Daoy (cell line): ENCODE measurements at places on chromosomes 7 and 10. TPM values are rescaled to one million over a fixed set of nuclear protein-coding genes. Genes with fewer than 3 reads are reported as not detected.
A peak's percentile ranks its signal among the peaks of the same experiment; 100 is the strongest.

GPR146 gene
- 0.17 and 1.1 TPM in 2 replicates for total RNA-seq

TEX47 gene
- not detected in 2 replicates for total RNA-seq

PDAP1 gene
- total RNA-seq = 263 and 279 TPM in 2 replicates

PAPOLB gene
- not detected in 2 replicates for total RNA-seq

CHAT gene
- total RNA-seq = not detected in 2 replicates

TNS3 gene
- 58.3 and 58.4 TPM in 2 replicates for total RNA-seq

OR6B1 gene
- total RNA-seq = not detected in 2 replicates

ABCC2 gene
- 0.80 and 1.9 TPM in 2 replicates for total RNA-seq

GRCh38 chr10:61078542-61079275 is 134.7 kb upstream of the RHOBTB1 start:
- no peak for DNase-seq

- no peak for DNase-seq
Measured at GRCh38 chr7:157494506-157495176, 157.8 kb downstream of the DNAJB6 start.

DNA sequence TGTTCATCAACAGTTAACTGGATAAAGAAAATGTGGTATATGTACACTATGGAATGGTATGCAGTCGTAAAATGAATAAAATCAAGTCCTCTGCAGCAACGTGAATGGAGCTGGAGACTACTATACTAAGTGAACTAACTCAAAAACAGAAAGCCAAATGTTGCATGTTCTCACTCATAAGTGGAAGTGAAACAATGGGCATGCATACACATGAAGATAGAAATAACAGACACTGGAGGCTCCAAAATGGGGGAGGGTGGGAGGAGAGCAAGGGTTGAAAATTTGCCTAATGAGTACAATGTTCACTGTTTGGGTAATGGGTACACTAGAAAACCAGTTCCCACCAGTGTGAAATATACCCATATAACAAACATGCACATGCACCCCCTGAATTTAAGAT is 179.5 kb downstream of the ZWINT start:
- no peak for DNase-seq

- no peak for DNase-seq
Measured at GRCh38 chr7:131203291-131203976, 124.2 kb upstream of the MKLN1 start.

- no peak for DNase-seq
Measured at GRCh38 chr10:22723343-22723779, 9.0 kb upstream of the PIP4K2A start.

DNA sequence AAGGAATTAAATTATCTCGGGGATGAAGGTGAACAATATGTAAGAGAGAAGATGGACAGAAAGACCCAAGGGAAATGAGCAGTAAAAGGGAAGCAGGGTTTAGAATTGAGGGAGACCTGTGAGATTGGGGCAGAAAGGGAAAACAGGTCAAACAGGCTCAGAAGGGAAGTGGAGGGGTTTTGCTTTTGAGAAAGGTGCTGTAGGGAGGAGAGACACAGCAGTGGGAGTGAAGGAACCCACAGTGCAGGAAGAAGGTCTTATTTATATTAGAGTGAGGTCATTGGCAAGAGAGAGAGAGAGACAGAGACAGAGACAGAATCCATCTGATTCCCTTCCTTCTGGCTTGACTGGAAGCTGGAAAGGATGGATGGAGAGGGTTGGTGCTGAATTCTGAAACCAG is 3.5 kb upstream of the TCAF1 start:
- no peak for DNase-seq

GRCh38 chr10:131776496-131776895 is 124.3 kb upstream of the PPP2R2D start:
- DNase-seq = no peak

DNA sequence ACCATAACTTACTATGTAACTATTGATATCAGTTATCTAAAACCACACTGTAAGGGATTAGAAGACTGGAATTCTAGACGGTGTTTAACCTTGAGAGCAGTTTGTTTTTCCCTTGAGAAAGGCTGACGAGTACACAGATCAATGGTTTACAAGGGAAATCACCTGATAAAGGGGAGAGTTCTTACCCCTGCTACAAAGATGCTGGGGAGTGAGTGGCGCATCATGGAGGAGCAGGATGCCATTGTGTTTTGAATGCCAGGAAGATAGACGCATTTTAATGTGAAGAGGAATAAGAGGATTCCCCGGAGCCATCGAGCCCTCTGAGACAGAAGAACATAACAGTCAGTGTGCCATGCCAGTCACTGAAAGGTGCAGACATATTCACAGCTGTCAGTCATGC is 145.2 kb downstream of the PKD1L1 start:
- DNase-seq = no peak

- DNase-seq = no peak
Measured at GRCh38 chr7:29463504-29464158, 100.0 kb upstream of the PRR15 start.

- no peak for DNase-seq
Measured at GRCh38 chr10:86365346-86366032, 1.1 kb downstream of the GRID1 start.

DNA sequence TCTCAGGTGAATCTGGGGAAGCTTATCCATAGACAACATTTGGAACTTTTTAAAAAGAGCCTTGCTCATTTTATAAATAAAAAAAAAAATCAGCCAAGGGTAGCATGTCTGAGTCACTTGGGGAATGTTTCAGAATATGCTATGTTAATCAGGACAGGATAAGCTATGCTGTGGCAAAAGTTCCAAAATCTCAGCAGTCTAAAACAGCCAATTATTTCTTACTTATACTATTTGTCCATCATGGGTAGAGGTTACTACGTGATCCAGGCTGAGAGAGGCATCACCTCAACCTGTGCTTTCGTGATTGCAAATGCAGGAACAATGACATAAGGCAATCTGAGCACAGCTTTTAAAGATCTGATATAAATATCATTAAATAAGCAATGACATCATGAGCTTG is 6.5 kb downstream of the SLC13A1 start:
- DNase-seq = no peak

GRCh38 chr10:124989526-124989925 is 47.6 kb downstream of the ZRANB1 start:
- no peak for DNase-seq

DNA sequence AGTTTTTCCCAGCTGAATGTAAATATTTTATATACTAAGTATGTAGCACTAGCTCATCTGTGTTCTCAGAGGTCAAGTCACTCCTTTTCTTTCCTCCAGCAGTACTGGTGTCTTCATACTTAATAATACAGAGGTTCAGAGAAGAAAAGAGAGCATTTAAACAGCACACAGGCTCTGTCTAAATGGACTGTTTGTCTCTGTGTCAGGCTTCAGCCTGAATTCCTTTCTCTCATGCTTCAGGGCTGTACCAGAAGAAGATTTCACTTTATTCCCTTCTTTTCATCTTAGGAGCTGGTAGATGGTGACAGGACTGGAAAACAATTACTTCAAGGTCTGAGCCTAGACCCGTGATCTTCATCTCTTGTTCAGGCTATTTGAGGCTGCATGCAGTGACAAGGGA is 51.4 kb upstream of the LYZL2 start:
- DNase-seq = no peak

DNA sequence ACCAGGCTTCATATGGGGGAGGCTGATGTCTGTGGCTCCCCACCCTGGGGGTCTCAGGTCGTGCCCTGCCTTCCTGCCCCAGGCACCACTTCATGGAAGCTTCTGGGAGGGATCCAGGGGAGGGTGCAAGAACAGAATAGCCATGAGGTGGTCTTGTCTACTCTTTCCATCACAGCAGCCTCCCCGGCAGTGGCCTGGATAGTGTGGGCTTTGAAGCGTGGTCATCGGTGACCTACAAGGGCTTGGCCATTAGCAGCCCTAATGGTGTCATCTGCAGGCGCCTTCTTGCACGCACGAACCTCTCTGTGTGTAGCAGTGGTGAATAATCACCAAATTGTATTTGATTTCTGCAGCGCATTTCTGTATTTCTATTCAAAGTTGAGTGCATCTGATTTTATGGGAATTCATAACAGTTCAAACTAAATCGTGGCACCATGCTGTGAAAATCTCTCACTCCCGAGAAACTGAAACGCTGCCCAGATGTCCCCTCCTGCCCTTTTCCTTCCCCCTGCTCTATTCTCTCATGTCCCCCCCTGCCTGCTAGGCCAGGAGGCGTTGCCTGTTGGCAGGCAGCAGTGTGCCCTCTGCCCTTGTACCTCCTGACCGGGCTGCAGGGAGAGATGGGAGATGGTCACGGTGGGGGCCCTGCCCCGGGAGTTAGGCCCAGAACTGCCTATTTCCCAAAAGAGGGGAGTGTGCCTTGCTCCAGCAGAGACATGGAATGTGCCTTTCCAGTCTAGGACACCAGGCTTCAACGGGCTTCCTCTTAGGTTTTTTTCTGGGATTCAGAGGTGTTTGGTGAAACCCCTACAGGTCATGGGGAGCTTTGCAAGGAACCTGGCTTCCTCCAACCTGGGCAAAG is 34.8 kb downstream of the CDH23 start:
- no peak for DNase-seq

DNA sequence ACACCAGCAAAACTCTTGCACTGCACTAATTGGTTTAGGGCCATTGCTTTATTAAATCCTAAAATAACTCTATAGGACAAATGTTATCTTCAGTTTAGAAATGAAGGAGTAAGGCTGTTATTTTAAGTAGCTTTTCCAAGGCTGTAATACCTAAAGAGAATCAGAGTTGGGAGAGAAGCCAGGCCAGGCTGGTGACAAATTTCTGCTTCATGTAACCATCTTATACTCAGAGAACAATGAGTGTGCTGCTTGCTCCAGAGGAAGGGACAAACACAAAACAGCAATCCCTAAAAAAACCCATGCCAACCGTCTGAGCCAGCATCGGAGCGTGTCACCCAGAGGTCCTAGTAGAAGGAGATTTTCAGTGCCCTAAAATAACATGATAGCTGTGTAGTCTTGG is 49.7 kb upstream of the TARP start:
- no peak for DNase-seq

- DNase-seq = no peak
Measured at GRCh38 chr7:77528368-77528767, 8.7 kb upstream of the PTPN12 start.

DNA sequence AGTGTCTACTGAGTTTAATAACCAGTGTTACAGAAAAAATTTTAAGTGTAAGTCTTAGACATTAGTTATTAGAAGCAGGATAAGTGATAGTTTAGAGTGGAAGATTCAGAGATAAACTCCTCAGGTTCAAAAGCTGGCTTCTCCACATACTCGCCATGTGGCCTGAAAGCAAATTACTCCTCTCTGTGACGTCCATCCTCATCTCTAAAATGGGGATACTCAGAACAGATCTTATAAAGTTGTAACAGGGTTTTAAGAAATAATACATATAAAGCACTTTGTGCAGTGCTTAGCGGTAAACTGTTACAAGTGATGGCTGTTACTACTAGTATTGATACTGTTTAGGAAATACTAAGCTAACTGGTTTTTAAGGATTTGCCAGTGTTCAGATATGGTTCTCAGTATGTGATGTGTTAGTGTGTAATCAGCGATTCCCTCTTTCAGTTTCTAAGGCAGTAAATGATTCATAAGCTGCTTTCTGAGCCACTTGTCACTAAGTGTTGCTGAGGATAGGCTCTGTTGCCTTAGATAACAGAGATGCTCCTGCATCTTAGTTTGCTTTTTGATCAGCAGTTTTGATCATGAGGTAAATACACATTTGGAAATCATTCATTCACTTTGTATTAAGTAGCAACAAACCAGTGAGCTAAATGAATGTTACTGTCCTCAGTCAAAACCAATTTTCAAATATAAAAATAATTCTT is 58.7 kb downstream of the CYP51A1 start:
- no peak for DNase-seq

DNA sequence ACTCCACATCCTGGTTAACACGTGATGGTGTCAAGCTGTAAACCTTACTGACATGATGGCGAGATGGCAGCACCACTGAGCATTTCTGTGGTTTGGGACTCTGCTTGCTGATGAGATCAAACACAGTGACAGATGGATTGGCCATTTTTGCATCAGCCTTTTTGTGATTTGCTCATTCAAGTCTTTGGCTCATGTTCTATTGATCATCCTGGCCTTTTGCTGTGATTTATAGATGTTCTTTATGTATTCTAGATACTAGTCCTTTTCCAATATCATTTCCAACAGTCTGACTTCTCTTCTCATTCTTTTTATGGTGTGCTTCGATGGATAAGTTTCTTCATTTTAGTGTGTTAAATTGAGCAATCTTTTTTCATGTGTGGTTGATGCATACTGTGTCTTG is 24.7 kb upstream of the DIP2C start:
- no peak for DNase-seq

GRCh38 chr7:25860275-25861163 is 291.5 kb upstream of the NFE2L3 start:
- DNase-seq = peak; percentile 83

DNA sequence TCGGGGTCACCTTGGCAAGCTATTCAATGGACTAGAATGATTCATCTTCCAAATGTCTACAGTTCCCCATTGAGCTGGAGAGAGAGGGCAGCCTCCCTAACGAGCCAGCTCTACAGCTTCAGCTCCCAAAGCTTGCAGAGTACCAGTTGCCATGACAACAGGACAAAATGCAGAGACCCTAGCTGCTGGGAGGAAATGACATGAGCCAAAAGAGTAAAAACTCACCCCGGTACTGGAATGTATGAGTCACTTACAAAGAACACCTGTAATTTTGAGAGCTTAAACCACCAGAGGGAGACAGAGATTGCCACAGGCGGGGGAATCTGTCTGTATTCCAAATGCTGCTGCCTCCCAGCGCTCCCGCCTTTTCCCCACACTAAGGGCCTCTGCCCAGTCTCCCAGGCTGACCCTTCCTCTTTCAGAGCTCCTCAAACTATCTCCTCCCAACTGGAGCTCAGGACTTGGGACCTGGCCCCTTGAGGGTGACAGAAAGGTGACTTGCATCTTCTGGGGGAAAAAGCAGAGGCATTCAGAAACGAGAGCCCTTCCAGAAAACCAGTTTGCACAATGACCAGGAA is 95.5 kb downstream of the CUL2 start:
- DNase-seq = peak; percentile 65

DNA sequence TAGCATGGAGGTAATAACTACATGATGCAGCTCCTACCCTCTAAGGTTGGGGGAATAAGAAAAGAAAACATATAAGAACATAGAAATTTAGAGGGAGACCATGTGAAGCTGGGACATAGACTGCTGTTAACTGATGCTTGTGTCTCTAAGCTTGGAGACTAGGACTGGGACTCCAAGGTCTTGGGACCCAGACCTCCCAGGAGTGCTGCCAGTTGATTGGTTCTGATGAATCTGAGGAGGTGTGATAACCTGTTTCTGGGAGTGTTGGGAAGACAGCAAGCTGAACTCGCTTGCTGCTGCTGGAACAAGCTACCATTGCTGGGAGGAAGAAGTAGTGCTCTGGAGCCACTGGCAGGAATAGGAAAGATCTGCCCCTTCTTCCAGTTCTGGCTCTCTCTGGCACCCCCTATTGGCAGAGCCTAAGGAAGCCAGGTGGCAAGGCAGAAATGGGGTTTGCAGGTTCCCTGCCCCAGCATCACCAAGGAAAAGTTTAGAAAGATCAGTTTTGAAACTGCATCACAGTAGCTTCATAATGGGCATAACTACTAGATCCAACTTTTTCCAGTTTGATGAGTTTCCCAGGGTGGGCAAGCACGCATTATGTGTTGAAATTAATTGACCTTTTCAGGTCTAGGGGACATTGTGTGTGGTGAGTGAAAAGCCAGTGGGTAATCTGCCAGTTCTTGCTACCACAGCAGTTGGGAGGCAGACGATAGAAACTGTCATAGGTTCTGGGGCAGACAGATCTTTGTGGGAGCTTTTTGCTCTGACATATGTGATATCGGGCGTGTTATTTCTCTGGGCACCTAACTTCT is 140.7 kb downstream of the SND1 start:
- peak; percentile 63 for DNase-seq

- DNase-seq = no peak
Measured at GRCh38 chr7:120060875-120061274, 212.1 kb upstream of the KCND2 start.

GRCh38 chr7:141515941-141516340 is 35.3 kb upstream of the AGK start:
- DNase-seq = no peak
